ENCODE measurements at places on chromosomes 4 and X.

GRCh38 chrX:131987252-131987651 lies 35.9 kb upstream of the STK26 start:
- peaks cover 4% of the 10 kb centered on the region for H3K36me3 ChIP-seq
- H3K4me3 ChIP-seq = peak overlapping the region; percentile 53
- H3K27ac ChIP-seq = peak overlapping the region; percentile 95

- H3K4me1 ChIP-seq = no peaks in the 10 kb centered on the region
- no peaks in the 10 kb centered on the region for H3K36me3 ChIP-seq
- DNase-seq = no peak
- H3K27me3 ChIP-seq = peaks cover 9% of the 10 kb centered on the region
Measured at GRCh38 chr4:87541956-87542709, 13.0 kb upstream of the SPARCL1 start.

GRCh38 chr4:37279894-37280592 lies 35.5 kb downstream of the NWD2 start:
- H3K4me3 ChIP-seq = no peak overlapping the region
- H3K27ac ChIP-seq = no peak overlapping the region
- no peak for DNase-seq

DNA sequence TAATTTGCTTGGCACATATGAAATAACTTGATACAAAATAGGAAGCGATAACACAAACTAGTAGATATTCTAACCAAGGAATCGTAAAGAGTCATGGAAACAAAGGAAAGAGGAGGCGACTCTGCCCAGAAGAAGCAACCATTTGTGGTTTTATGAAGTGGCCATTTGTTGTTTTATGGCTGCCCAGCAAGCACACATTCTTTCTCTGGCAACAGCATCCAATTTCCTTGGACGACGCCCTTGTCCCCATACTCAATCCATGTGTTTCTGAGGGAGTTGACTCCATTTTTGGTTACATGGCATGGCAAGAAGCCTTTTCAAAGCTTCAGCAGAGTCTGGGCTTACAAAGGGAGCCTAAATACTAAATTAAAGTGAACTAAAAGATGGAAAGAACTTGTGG lies 295.1 kb downstream of the INPP4B start:
- H3K27me3 ChIP-seq = no peaks in the 10 kb centered on the region
- peaks cover 64% of the 10 kb centered on the region for H3K4me1 ChIP-seq
- H3K36me3 ChIP-seq = peaks cover 3% of the 10 kb centered on the region
- no peak for DNase-seq
- H3K4me3 ChIP-seq = no peak overlapping the region

GRCh38 chrX:317424-318067 lies 1.1 kb downstream of the GTPBP6 start:
- H3K36me3 ChIP-seq = peaks cover 27% of the 10 kb centered on the region
- H3K4me3 ChIP-seq = peak overlapping the region; percentile 87
- DNase-seq = no peak
- H3K27me3 ChIP-seq = no peaks in the 10 kb centered on the region
- H3K27ac ChIP-seq = peak overlapping the region; percentile 95

GRCh38 chr4:121168446-121169281 lies 4.5 kb upstream of the TNIP3 start:
- peaks cover 9% of the 10 kb centered on the region for H3K27me3 ChIP-seq
- no peak overlapping the region for H3K27ac ChIP-seq
- peaks cover 44% of the 10 kb centered on the region for H3K4me1 ChIP-seq

DNA sequence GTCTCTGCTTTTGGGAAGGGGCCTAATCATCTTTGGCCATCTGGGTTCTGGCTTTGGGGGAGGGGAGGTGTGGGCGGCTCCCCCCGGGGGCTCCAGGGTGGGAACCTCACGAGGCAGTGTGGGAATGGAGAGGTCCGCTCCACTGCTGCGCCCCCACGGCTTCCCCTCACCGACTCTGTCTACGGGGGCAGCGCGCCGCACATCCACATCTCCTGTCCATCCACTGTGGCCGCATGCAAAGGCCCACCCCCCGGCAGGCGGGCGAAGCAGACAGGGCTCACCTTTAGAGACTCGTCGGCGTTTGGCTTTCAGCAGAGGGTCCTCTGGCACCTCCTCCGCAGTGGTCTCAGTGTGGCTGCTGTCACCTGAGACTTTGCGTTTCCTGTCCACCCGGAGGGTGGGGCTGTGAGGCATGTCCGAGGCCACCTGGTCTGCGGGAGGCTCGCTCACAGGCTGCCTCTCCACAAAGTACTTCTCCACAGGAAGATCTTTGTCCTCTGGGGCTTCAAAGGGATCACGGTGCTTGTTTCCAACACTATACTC lies 33.6 kb downstream of the BCOR start:
- H3K27me3 ChIP-seq = no peaks in the 10 kb centered on the region
- no peak overlapping the region for H3K4me3 ChIP-seq
- H3K36me3 ChIP-seq = peaks cover 73% of the 10 kb centered on the region
- H3K4me1 ChIP-seq = peaks cover 44% of the 10 kb centered on the region
- DNase-seq = no peak

DNA sequence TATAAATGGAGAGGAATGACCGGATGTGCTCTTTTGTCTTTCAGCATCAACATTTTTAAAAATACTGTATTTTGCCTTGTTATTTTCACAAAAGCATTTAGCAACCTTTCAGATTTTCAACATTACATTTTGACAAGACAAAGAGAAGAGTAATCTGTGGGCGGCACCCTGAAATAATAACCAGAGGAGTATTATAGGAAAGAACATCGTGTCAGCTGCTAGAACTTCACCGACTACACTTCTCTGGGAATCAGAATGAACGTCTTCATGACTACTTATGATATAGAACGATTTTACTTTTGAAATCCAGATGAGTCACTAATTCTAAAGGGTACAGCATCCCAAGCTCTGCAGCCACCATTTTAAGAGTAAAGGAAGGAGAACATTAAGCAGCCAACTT lies 531.5 kb upstream of the FRG1 start:
- no peak overlapping the region for H3K27ac ChIP-seq
- DNase-seq = no peak
- no peaks in the 10 kb centered on the region for H3K36me3 ChIP-seq
- H3K4me1 ChIP-seq = no peaks in the 10 kb centered on the region

GRCh38 chrX:53337101-53337500 lies 55.7 kb upstream of the IQSEC2 start:
- H3K27ac ChIP-seq = no peak overlapping the region
- H3K4me1 ChIP-seq = no peaks in the 10 kb centered on the region
- no peak for DNase-seq
- no peaks in the 10 kb centered on the region for H3K36me3 ChIP-seq
- no peak overlapping the region for H3K4me3 ChIP-seq

- peaks cover 10% of the 10 kb centered on the region for H3K4me1 ChIP-seq
- peaks cover 65% of the 10 kb centered on the region for H3K36me3 ChIP-seq
- no peak overlapping the region for H3K27ac ChIP-seq
- no peaks in the 10 kb centered on the region for H3K27me3 ChIP-seq
- DNase-seq = no peak
- H3K4me3 ChIP-seq = no peak overlapping the region
Measured at GRCh38 chr4:143199503-143199902, 14.8 kb downstream of the USP38 start.

GRCh38 chr4:137597752-137598430 lies 65.6 kb upstream of the PCDH18 start:
- H3K27me3 ChIP-seq = no peaks in the 10 kb centered on the region
- no peaks in the 10 kb centered on the region for H3K36me3 ChIP-seq
- H3K4me1 ChIP-seq = no peaks in the 10 kb centered on the region
- no peak overlapping the region for H3K27ac ChIP-seq
- H3K4me3 ChIP-seq = no peak overlapping the region

GRCh38 chr4:48307528-48307927 lies 33.8 kb upstream of the SLAIN2 start:
- H3K27me3 ChIP-seq = peaks cover 14% of the 10 kb centered on the region
- H3K4me1 ChIP-seq = no peaks in the 10 kb centered on the region

GRCh38 chr4:109699553-109700225 lies 3.6 kb downstream of the CASP6 start:
- H3K4me1 ChIP-seq = peaks cover 35% of the 10 kb centered on the region
- no peak for DNase-seq
- no peak overlapping the region for H3K4me3 ChIP-seq
- peaks cover 40% of the 10 kb centered on the region for H3K36me3 ChIP-seq
- no peaks in the 10 kb centered on the region for H3K27me3 ChIP-seq
- no peak overlapping the region for H3K27ac ChIP-seq

GRCh38 chr4:43373201-43373600 lies 480.7 kb downstream of the GRXCR1 start:
- no peaks in the 10 kb centered on the region for H3K4me1 ChIP-seq
- no peak overlapping the region for H3K27ac ChIP-seq
- no peak overlapping the region for H3K4me3 ChIP-seq
- no peaks in the 10 kb centered on the region for H3K27me3 ChIP-seq
- DNase-seq = no peak

DNA sequence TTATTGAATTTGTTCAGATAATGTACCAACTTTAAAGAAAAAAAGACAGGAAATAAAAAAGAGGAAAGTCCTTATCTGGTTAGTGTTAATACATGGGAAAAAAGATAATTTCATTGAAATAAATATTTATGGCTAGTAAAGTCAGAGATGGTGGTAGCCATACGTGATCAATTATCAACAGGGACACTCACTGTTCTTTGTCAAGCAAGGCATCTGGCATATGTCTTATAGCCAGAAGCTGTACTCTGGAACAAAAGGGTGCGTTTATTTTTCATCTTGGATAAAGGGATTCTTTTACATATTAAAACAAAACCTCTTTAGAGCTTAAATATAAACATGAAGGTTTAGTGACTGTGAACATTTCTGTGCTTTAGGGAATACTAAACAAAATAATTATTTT lies 26.7 kb downstream of the HDX start:
- no peaks in the 10 kb centered on the region for H3K27me3 ChIP-seq
- no peak overlapping the region for H3K27ac ChIP-seq
- H3K4me3 ChIP-seq = no peak overlapping the region
- H3K4me1 ChIP-seq = no peaks in the 10 kb centered on the region
- DNase-seq = no peak
- H3K36me3 ChIP-seq = no peaks in the 10 kb centered on the region

DNA sequence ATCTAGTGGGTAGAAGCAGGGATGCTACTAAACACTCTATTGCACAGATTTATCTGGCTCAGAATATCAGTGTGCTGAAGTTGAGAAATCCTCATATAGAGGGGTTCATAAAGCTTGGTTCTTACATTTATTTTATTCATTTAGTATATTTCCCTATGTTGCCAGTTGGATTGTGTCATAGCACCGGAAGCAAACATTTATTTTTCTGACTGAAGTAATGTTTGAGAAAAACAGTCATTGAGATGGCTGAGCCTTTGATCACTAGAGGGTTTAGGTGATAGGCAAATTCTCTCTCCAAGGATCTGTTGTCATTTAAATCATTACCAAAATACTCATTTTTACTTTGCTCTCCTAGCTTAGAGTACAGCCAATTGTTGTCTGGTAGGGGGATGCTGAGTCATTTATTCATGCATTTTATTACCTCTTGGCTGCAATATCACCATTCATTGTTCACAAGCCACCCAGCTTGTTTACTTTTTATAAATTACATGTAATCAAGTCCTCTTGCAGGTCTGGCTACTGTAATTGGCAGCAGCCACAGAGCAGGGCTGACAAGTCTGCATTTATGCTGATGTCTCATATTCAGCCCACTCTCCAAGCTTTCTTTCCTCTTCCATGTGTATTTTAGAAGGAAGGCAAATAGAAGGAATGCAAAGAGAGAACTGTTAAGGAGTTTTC lies 15.2 kb downstream of the GAB1 start:
- no peak for DNase-seq
- no peak overlapping the region for H3K4me3 ChIP-seq
- H3K27ac ChIP-seq = no peak overlapping the region
- H3K4me1 ChIP-seq = peaks cover under 1% of the 10 kb centered on the region

DNA sequence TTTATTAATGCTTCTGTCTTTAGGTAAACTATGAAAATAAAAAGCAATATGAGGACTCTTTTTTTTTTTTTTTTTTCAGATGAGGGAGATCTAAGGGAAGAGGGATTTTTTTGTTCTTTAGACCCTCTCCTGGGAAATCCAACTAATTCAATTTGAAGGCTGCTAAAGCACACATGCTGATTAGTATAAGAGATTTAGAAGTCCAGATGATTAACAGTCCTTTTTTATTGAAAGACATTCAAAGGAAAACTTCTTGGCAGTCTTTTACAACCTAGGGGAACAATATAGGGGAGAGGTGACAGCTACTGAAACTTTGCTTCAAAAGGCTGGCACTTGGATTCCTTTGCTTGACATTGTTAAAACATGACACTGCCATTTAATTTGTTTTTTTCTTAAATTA lies 602.5 kb downstream of the RAPGEF2 start:
- H3K27ac ChIP-seq = no peak overlapping the region
- DNase-seq = no peak
- H3K4me3 ChIP-seq = no peak overlapping the region
- no peaks in the 10 kb centered on the region for H3K27me3 ChIP-seq
- H3K36me3 ChIP-seq = no peaks in the 10 kb centered on the region
- H3K4me1 ChIP-seq = no peaks in the 10 kb centered on the region

DNA sequence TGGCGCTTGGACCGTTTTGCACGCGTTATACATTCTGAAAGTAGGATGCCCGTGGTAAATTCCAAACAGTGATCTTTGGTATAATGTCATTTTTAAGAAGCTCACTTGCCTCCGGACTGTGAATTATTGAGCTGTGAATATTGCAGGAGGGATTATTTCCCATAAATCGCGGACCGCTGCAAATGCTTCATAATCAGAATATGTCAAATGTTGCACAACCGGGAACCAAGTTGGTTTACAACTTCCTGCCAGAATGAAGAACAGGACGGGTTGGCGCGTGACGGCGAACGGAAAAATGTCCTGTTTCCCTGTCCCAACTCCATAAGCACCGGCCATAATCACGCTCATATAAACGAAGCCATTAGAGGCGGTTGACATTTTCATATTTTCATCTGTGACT lies 67.6 kb downstream of the SHOX start:
- H3K4me1 ChIP-seq = no peaks in the 10 kb centered on the region
- no peaks in the 10 kb centered on the region for H3K36me3 ChIP-seq
- DNase-seq = no peak

GRCh38 chr4:91527056-91527455 lies 776.7 kb upstream of the GRID2 start:
- H3K4me3 ChIP-seq = no peak overlapping the region
- H3K27ac ChIP-seq = no peak overlapping the region
- no peaks in the 10 kb centered on the region for H3K4me1 ChIP-seq
- no peak for DNase-seq
- H3K27me3 ChIP-seq = no peaks in the 10 kb centered on the region
- H3K36me3 ChIP-seq = no peaks in the 10 kb centered on the region
